Germinal center (tissue), 1 donor: ENCODE measurements at places on chromosomes 13 and 19.

GRCh38 chr19:12603714-12604113, 6.9 kb downstream of the ZNF490 start:
- no peak for DNase-seq

DNA sequence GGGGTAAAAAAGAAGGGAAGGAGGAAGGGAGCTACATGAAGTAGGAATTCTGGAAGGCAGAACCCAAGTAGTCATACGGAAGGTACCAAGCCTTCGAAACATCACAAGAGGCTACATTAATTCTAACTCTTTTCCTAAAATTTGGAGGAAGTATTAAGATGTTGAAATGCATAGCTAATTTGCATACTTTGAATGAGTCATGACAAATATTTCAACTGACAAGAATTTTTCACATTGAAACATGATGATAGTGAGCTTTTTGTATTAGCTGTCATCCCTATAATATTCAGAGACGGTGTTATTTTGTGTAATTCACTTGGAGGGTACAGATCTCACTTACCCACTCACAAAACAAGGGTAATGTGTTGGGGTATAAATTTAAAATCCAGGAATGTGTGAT, 9.1 kb upstream of the ACOD1 start:
- DNase-seq = no peak

DNA sequence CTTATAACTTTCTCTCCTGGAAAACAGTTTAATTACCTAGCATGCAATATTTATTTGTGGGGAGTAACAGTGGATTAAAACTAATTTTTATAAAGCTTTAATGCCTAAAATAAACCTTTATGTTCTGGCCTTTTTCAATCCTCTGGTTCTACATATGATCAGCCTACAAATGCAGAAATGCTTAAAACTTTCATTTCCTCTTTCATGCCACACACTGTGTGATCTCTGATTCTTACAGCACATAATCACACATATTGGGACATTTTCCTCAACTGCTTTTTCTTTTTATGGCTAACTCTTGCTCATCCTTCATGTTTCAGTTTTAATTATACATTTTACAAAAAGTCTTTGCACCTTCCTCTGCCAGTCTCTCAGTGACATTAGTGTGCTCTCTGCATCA, 910.8 kb upstream of the SLITRK6 start:
- DNase-seq = no peak

DNA sequence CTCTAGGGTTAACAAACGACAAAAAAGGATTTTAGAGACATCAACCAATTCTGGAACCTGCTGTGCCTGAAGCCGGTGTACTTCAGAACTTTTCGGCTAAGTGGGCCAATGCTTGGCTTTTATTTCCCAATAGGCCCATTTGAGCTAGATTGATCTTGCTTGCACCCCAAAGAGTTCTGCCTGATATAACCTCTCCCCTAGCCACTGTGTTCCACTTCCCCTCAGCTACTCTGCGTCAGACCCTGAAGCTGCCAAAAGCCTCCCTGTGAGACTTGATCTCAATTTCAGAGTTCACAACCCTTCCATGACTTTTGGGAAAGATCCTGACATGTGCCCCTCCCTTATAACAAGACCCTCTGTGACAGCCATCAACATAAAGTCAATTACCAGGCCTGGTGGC, 5.6 kb upstream of the SIGLEC14 start:
- no peak for DNase-seq

GRCh38 chr13:111269508-111269907, 50.9 kb upstream of the TEX29 start:
- DNase-seq = no peak

- DNase-seq = no peak
Measured at GRCh38 chr19:49210901-49211451, 53.4 kb downstream of the TRPM4 start.

DNA sequence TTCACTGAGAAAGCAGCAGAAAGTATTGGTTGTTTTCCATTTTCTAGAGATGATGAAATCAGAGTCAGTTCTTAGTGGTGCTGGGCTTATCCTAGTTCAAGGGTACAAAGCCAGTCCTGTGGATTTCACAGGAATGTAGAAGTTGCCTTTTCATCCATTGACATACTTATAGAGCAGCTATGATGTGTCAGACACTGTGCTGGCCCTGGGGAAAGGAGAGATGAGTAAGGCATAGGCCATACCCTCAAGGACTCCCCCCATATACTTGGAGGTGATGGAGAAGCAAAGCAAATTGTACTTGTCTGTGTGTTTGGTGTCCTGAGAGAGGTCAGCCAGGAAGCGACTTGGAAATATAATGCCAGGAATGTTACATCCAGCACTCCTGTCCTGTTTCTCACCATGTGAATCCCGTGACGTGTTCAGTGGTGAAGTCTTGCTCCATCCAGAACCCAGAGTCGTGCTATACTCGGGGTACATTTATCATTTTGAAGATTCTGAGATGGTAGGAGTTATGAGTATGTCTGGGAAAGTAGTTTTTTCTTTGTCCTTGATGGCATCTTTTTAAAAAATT, 22.6 kb downstream of the ERCC5 start:
- DNase-seq = no peak

GRCh38 chr19:9849791-9850190, 14.7 kb downstream of the PIN1 start:
- no peak for DNase-seq

- DNase-seq = no peak
Measured at GRCh38 chr13:73922493-73923393, 211.5 kb downstream of the KLF12 start.

DNA sequence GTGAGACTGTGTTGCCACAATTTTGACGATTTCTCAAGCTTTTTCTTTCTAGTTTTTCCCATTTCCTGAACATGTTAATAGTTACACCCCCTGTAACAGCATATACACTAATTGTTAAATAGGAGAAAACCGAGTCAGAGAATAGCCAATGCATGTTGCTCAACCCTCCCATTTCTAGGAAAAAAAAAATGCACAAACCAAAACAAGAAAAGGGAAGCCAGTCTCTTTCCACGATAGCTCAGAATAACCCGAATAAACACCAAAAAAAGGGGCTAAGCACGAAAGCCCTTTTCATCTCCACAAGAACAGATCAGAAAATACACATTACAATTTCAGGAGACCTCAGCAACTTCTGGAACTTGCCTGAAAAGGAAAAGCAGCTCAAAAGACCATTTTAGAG, 16.3 kb downstream of the LATS2 start:
- no peak for DNase-seq

GRCh38 chr19:38429811-38430156, 3.7 kb upstream of the RYR1 start:
- no peak for DNase-seq

- DNase-seq = no peak
Measured at GRCh38 chr13:55432814-55433213, 1707.9 kb upstream of the PRR20A start.

- peak; percentile 18 for DNase-seq
Measured at GRCh38 chr13:44416301-44416700, 42.7 kb downstream of the SERP2 start.

DNA sequence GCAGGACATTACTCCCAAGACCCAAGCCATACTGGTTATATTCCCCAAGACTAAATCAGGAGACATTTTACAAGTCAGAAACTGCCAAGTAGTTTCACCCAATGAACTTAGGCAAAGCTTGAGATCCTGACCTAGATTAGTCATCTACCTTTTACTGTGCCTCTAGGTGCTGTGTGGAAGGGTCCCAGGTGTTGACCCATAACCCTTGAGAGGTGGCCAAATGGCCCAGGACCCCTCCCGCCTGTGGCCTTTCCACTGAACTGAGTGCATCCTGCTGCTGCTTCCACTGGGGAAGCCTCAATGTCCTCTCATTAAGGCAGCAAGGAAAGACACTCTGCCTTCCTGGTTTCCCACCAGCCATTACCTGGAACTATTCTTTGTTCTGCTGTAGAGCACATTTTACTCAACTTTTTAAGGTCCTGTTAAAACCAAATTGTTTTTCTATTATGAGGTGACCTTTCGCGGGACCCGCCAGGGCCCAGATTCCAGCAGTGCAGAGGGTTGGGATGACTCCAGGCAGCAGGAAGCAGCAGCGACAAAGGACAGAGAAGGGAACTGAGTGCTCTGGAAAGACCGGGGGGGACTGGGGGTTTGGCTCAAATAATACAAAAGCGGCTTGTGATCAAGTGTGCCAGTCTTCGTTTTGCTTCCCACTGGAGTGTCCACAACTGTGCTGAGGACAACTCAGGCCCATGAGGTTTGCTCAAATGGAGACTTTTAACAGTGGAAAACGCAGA, 27.1 kb downstream of the ANKRD10 start:
- DNase-seq = no peak

- DNase-seq = no peak
Measured at GRCh38 chr13:79312340-79312855, 93.7 kb downstream of the RBM26 start.

GRCh38 chr13:101798437-101798836, 346.0 kb downstream of the ITGBL1 start:
- no peak for DNase-seq

GRCh38 chr13:35552172-35552844, 75.8 kb upstream of the MAB21L1 start:
- DNase-seq = no peak
